Spinal cord (tissue), 10 donors: ENCODE measurements at places on chromosomes 3 and 15.

DNA sequence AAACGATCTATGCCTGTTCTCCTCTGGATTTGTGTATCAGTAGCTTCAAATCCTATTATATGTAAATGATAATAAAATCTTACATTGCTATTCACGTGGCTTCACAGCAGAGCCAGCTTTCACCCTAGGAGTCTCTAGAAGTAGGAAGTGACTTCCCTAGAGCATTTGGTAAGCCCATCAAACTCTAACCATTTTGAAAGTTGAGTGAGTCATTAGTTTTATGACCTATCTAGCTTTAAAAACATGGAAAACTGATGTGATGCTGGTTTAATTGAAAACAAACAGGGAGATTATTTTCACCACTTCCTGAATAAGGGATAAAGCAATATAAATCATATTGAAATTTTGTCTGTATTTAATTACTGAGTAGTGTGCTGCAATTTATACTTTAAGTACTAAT lies 275.2 kb downstream of the EPHA6 start:
- DNase-seq, result no peak

GRCh38 chr3:117278424-117279190 lies 569.0 kb downstream of the TUSC7 start:
- DNase-seq, result no peak

- DNase-seq, result no peak
Observed at GRCh38 chr15:99015698-99016568, 8.3 kb upstream of the PGPEP1L start.

DNA sequence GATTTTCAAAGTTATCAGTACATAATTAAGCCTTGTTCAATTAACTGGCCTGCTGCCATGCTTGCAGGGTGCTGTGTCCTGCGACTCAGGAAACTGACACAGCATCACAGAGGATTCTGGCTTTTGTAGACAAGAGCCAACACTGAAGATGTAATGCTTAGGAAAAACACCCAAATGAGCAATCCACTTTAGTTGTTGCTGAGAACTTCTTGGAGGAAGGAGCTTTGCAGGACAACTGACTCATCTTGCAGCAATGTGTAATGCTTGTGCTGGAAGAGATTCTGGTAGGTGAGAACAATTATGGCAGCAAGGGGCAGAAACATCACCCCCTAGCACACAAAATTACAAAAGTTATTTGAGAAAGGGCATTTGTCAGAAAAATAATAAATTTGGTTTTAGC lies 67.6 kb downstream of the NLGN1 start:
- DNase-seq, result no peak

GRCh38 chr3:98972720-98973119 lies 71.2 kb upstream of the DCBLD2 start:
- DNase-seq, result no peak

GRCh38 chr15:40102897-40103858 lies 5.5 kb downstream of the BMF start:
- peak; percentile 87 for DNase-seq

- no peak for DNase-seq
Observed at GRCh38 chr3:142987707-142988106, 13.7 kb upstream of the U2SURP start.

GRCh38 chr3:124092811-124093210 lies 100.9 kb upstream of the ROPN1 start:
- DNase-seq, result no peak

DNA sequence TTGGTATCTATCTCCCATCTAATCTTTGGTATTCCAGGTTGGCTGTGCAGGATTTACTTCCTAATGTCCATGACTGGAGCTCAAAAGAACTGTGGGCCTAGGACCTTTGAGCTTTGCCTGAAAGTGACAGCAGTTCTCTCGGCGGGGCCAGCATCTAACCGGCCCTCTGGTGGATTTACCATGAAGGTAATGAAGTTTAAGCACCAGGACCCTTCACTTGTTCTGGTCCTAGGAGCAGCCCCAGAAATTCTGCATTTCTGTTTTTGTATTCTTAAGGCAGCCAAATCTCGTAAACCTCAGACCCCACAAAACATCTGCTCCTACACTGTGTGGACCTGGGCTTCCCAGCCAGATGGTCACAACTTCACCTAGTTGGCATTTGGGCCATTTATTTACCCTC lies 13.0 kb downstream of the CALML4 start:
- no peak for DNase-seq

- no peak for DNase-seq
Observed at GRCh38 chr15:72365844-72366243, 10.0 kb downstream of the HEXA start.

DNA sequence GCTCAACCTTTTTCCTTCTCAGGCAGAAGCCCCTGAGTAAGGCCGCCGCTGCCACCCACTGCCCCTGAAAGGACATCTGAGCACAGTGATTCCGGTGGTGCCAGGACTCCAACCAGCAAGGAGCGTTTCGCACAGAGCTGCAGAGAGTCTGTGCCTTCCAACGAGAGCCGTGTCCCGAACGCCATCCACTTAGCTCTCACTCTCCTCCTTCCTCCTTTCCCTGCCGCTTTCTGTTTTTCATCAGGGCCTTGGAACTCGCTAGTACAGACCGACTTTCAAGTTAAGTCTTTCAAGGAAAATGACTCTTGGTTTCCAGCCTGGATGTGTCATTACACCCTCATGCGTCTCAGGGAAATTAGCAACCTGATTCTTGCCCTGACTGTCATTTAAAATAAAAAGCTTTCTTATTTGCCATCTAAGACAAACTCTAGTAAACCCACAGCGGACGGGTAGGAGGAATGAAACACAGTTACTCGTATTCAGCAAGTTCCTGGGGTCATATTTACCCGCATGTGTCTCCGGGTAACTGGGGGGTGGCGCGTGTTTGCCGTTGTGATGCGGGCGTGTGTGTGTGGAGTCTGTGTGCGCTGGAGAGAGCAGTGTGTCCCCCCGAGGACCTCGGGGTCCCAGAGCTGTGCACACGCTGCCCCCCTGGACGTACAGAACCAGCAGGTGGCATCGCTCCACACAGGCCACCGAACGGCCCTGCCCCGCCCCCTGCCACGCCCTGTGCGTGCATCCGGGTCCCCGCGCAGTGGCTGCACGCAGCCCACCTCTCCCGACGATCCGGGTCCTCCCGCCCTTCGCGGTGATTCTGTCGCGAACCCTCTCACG lies 30.4 kb upstream of the ALDH1A3 start:
- DNase-seq, result peak; percentile 70

DNA sequence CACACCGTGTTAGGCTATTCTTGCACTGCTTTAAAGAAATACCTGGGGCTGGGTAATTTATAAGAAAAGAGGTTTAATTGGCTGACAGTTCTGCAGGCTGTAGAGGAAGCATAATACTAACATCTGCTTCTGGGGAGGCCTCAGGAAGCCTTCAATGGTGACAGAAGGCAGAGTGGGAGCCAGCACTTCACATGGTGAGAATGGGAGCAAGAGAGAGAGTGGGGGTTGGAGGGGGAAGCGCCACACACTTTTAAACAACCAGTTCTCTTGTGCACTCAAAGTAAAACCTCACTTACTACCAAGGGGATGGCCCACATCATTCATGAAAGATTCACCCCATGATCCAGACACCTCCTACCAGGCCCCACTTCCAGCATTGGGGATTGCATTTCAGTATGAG lies 181.1 kb downstream of the APBA2 start:
- DNase-seq, result no peak

DNA sequence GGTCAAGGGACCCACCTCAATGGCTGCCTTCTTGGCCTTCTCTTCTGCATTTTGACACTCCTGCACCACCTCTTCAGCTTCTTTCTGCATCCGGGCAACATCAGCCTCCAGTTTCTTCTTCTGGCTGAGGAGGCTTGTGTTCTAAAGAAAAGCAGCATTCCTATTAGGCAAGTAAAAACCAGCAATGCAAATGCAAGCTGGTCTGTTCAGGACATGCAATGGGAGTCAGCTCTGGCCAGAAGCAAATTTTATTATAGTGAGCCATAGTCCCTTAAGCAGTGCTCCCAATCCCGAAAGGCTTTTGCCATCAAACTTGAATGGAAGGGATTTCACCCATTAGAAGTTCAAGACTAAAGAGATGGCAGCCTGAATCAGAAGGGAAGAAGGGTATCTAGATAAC lies 97.7 kb downstream of the HHLA2 start:
- no peak for DNase-seq

DNA sequence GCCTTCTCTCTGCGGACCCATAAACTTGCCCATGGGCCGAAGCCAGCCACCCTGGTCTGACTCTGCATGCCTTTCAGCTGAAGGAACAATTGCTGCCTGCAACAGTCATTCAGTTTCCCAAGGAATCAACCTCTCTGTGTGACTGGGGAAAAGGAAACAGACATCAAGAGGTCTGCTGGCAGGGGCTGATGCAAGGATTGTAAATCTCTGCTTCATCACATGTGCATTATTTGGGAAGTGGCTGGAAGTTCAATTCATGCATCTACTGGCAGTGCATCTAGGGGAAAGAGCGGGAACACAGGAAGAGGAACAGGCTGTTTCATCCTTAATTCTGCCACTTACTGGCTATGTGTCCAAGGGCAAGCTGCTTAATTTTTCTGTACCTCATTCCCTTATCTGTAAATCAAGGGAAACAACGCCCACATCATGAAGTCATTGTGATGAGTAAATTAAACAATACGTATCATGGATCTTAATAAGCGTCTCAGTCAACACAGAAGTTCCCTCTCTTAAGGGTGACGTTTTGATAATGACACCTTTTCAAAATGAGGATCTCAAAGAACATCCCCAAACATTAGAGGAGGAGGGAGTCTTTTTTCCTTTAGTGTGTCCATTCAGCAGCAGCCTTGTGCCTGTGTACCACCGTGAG lies 17.4 kb upstream of the ADPGK start:
- no peak for DNase-seq

DNA sequence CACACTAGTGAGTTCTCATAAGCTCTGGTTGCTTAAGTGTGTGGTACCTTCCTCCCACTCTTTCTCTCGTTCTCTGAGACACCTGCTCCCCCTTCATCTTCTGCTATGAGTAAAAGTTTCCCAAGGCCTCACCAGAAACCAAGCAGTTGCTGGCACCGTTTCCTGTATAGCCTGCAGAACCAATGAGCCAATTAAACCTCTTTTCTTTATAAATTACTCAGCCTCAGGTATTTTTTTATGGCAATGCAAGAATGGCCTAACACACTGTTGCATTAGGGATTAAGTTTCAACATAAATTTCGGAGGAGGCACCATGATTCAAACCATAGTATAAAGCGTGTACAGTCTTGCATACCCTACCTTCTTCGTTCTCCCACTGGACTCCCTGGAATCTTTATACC lies 252.3 kb upstream of the CHRM5 start:
- DNase-seq, result no peak

- no peak for DNase-seq
Observed at GRCh38 chr3:71602256-71602655, 18.7 kb upstream of the FOXP1 start.

- DNase-seq, result no peak
Observed at GRCh38 chr3:25021816-25022215, 406.2 kb upstream of the RARB start.

DNA sequence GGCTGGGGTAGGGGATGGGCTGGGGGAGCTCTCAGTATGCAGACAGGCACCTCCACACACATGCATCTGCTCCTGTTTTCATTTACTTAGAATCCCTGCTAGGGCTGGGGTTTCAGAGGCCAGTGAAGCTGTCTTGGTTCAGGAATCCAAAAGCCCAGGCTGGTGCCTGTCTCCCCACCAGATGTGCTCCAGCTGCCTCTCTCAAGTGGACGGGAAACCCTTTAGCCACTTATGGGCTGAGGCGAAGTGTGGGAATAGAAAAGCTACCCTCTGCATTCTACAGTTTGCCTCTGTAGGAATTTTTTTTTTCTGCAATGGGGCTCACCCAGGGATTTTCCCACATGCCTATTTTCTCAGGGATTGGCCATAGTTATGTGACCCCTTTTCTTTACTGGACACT lies 72.5 kb downstream of the ATP2B2 start:
- DNase-seq, result no peak

DNA sequence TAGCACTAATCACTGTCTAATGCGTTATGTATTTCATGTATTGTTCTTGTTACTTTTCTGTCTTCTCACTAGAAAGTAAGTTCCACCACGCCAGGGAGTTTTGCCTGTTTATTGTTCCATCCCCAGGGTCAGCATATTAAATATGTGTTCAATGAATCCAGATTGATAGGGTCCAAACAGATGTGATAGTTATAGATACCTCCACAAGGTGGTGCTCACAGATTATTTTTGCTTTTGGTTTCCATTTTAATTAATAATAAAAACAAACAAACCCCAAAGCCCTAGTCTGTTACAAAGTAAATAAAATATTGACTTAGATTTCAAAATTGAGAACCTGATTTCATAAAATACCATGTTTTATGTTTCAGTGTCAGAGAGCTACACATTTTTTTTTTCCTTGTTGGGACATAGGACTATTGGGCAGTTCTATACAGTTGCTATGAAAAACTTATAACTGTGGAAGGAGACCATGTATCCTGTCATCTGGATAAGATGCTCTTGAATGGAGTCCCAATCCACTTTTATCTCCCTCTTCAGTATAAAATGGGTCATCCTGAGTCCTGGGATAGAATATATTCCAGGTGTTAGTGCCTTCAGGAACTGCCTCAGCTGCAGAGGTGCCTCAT lies 12.4 kb downstream of the OTOL1 start:
- peak; percentile 11 for DNase-seq

GRCh38 chr3:150612494-150612893 lies 9.4 kb downstream of the SELENOT start:
- no peak for DNase-seq

- no peak for DNase-seq
Observed at GRCh38 chr15:26937134-26937533, 33.8 kb upstream of the GABRG3 start.

- DNase-seq, result no peak
Observed at GRCh38 chr3:144106970-144107369, 135.3 kb downstream of the DIPK2A start.

- no peak for DNase-seq
Observed at GRCh38 chr15:89948796-89949195, 36.0 kb upstream of the ARPIN start.

- DNase-seq, result no peak
Observed at GRCh38 chr3:139113231-139113992, 68.7 kb upstream of the PRR23C start.
